ENCODE measurements at places on chromosomes 16 and 17.

GRCh38 chr16:81473066-81473488 lies 28.5 kb downstream of the CMIP start:
- DNase-seq: no peak

DNA sequence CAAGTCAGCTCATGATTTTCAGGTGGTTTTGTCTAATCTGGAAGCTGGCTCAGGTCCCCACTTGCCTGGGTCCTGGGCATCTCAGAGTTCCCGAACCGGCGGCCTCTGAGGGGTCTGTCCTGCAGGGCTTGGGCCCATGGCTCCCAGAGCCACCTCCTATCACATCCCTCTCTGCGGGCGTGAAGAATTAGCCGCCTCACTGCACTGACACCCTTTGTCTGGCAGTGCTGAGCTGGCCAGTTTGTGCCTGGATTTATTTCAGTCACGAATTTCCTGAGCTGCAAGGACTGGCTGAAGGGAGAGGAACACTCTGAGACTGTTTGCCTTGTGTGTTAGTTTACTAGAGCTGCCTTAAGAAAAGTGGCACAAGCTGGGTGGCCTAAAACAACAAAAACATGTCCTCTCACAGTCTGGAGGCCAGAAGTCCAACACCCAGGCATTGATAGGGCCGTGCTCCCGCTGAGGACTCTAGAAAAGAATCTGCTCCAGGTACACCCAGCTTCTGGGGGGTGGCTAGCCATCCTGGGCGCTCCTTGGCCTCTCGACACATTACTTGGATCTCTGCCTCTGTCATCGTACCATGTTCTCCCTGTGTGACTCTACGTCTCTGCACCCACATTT lies 217.5 kb upstream of the DYNLRB2 start:
- DNase-seq: peak; percentile 15

- DNase-seq: no peak
Measured at GRCh38 chr17:70099884-70100283, 24.9 kb downstream of the KCNJ16 start.

- DNase-seq: peak; percentile 74
Measured at GRCh38 chr17:75753514-75754377, 11.2 kb downstream of the GALK1 start.

DNA sequence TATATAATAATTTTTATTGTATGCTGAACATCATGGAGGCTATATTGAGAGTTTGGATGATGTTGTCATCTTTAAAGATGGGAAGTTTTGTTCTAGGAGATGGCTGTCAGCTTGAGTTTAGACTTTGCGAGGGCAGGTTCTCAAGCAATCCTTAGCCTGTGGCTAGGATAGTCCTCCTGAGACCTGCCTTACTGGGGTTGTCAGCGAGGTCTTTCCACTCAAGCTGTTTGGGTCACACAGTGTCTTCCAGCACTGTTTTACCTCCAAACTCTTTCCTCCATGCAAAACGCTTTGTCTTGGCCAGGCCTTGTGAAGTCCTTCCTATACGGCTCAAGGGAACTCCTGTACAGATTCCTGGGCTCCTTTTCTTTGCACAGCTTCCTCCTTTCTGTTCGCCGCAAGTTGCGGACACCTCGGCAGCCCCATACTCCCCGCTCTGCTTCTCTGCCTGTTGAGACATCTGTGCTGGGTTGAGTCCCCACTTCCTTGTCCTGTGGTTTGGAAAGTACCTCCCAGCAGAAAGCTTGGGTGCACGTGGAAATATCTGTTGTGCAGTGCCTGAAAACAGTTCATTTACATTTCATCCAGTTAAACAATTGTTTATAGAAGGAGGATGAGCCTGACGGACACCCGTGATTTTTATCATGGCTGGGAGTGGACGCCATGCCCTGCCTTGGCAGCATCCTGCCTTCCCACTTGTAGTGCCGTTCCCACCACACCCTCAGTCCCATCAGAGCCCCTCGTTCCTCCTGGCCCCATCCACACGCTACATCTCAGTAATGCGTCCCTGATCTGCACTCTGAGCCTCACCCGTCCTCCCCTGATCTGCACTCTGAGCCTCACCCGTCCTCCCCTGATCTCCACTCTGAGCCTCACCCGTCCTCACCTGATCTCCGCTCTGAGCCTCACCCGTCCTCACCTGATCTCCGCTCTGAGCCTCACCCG lies 55.0 kb upstream of the CBFA2T3 start:
- DNase-seq: no peak

GRCh38 chr17:5841862-5842261 lies 228.3 kb upstream of the WSCD1 start:
- DNase-seq: no peak

DNA sequence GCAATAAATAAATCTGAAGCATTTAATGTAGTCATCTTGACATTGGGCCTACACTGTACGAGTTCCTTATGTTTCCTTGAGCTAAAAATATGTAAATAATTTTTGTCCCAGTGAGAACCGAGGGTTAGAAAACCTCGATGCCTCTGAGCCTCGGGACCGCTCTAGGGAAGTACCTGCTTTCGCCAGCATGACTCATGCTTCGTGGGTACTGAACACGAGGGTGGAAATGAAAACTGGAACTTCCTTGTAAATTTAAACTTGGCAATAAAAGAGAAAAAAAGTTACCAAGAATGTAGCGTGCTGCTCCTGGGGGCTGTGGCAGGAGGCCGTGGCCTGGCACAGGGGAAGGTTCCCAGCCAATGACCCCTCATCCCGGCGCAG lies 74.1 kb downstream of the SOCS1 start:
- DNase-seq: no peak

GRCh38 chr17:17500999-17501605 lies 4.9 kb upstream of the RASD1 start:
- DNase-seq: no peak

DNA sequence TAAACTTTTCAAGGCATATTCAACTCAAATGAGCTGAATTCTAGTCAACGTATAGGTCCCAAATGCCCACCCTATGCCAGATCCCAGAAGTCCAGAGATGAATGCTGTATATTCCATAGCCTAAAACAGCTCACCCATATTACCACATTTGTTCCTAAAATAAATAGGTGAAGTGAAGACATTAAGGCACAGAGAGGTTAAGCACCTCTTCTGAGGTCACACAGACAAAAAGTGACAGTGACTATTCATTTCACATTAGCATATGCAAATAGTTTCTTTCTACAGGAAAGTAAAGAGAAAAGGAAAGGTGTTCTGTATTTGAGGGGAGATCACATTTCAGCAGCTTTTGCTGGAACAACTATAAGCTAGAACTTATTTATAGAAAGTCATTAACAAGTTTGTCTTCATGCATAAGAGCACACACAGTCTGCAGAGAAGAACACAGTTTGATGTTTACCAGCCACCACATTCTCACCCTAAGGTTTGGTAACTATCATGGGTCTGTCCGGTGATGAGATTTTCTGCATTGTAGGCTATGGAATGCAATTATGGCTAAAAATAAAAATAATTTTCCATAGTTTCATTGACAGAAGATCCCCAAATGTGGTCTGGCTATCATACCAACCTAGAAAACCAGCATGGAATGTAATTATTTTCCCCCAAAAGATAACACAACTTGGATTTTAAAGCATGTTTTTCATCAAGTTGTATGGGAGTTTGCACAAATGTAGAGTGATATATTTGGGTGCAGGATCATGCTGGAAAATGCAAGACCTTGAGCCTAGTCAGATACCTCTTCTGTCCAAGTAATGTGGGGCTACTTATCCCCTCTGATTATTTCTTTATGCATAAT lies 402.1 kb downstream of the UTP18 start:
- no peak for DNase-seq

DNA sequence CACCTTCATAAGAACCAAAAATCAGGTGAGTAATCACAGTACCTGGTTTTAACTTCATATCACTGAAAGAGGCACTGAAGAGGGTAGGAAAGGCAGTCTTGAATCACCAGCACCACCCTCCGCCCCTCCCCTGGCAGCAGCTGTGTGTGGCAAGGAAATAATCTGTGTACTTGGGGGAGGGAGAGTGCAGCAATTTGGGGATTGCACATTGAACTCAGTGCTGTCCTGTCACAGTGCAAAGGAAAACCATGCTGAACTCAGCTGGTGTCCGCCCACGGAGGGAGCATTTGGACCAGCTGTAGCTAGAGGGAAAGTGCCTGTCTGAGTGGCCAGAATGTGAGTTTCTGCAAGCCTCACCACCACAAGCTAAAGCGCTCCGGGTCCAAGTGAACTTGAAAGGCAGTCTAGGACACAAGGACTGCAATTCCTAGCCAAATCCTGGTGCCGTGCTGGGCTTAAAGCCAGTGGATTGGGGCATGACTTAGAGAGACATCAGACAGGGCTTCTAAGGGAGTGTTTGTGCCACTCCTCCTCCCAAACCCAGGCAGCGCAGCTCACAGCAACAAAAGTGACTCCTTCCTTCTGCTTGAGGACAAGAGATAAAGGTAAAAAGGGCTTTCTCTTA lies 39.7 kb upstream of the ALDH3A1 start:
- DNase-seq: peak; percentile 62

DNA sequence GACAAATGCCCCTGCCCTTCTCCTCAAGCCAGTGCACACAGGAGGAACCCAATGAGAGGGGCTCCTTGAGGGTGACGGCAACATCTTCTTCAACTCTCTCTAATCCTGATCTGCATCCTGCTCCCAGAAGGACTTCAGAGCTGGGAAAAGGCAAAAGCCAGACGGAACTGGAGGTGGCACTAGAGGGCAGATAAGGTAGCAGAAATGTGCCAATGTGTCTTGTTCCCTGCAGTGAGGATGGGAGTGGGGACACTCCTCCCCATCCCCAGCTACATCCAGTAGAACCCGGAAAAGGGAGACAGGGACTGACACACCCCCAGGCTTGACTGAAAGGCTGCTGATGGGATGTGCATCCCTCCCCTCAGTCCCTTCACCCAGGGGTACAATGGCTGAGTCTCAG lies 28.5 kb downstream of the SRCIN1 start:
- DNase-seq: no peak

- DNase-seq: no peak
Measured at GRCh38 chr17:12821376-12821940, 32.2 kb downstream of the ARHGAP44 start.

DNA sequence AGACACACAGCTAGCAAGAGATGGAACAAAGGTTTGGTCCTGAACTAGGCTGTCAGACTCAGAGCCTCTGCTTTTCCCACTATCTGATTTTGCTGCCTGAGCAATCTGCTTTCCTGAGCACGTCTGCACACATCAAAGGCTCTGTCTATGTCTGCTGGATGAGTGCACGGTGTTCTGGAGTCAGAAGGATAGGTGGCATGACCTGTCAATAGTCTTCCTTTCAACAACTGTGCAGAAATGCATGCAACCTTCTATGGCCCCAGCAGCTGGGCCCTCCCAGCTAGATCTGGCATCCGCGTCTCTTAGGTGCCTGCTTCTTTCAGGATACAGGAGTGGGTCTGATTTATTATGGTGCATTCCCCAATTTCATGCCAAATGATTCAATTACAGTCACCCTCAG lies 138.3 kb downstream of the UTP18 start:
- DNase-seq: no peak

GRCh38 chr17:69227541-69227940 lies 1.1 kb downstream of the ABCA10 start:
- DNase-seq: no peak

DNA sequence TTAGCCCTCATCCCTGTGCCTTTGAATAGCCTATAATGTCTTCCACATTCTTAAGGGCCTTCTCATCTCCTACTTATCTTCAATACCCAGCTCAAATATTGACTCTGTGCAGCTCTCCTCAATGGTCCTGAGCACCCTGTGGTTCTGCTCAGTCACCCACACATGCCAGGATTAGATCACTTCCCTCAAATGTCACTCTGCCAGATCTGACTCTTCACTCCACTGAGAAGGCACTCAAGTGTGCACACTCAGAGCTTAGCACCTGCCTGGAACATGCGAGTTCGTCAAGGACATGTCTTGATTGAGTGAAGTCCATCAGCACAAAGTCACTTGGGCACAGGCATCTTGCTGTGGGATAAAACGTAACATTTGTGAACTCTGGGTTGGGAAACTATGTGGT lies 404.8 kb downstream of the CDH13 start:
- DNase-seq: no peak

DNA sequence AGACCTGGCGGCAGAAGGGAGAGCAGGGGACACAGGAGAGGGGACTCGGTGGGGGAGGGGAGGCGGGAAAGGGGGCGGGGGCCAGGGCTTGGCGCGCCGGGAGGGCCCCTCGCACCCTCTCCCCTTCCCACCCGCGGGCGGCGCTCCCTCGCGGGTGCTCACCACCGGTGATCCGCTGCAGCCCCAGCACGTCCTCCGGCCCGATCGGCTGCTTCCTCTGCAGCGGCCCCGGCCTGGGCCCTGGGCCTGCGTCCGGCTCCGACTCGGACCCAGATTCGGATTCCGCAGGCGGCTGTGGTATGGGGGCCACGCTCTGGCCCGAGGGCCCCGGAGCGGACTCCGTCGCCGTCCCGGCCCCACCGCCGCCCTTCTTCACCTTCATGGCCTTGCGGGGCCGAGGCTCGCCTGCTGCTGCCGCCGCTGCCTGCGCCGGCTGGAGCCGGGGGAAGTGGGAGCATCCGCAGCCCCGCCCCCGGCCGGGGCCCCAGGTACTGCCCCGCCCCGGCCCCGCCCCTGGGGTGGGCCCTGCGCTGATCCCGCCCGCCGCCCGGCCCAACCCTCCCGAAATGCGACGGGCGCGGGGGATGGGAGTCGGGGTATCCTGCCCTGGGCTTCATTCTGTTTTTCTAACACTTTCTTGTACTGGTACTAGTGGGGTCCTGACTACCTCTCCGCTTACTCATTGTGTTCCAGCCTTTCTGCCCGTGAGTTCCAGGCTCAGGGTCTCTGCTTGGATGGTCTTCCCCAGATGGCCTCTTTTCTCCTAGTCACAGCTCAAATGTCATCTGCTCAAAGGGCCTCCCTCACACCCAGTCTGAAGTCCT lies at the start of gene UNC119:
Gene UNC119 (minus strand): TSS at position 449 of the 824 bp plus-strand sequence. CDS start 67 bp downstream, at position 382.
- peak; percentile 72 for DNase-seq

DNA sequence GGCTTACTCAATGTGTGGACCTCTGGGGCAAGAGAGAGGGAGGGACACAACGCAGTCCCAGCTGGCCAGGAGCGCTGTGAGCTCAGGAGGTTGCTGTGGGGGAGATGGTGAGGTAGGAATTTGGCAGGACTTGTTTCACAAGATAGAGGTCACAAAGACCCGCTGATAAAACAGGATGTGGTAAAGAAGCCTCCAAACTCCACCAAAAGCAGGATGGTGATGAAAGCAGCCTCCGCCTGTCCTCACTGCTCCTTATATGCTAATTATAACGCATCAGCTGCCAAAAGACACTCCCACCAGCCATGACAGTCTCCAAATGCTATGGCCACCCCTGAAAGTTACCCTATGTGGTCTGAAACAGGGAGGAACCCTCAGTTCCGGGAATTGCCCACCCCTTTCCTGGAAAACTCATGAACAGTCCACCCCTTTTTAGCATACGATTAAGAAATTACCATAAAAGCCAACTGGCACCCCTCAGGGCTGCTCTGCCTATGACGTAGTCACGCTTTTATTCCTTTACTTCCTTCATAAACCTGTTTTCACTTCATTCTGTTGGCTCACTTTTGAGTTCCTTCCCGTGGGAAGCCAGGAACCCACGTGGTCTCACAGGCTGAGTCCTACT lies 5.3 kb upstream of the EIF4A3 start:
- no peak for DNase-seq

DNA sequence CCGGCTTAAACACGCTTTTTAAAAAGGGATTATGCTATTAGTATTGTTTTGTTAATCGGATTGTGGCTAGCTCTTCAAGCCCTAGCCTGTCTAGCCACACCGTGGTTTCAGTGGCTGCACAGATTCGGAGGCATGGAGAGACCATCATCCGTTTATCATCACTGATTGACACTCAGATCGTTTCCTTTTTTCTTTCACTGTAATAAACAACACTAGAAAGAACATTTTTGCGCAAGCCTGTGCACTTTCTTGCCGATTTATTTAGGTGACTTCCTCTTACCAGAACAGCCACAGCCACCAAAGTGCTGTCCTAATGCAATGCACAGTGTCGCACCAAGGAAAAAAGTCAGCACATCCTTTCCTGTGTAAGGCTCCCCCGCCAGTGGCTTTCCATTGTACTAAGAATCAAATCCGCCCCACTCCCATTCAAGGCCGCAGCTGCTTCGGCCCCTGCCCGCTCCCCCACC lies 78.2 kb downstream of the CRISPLD2 start:
- no peak for DNase-seq
